ENCODE measurements at places on chromosomes 16 and 17.

DNA sequence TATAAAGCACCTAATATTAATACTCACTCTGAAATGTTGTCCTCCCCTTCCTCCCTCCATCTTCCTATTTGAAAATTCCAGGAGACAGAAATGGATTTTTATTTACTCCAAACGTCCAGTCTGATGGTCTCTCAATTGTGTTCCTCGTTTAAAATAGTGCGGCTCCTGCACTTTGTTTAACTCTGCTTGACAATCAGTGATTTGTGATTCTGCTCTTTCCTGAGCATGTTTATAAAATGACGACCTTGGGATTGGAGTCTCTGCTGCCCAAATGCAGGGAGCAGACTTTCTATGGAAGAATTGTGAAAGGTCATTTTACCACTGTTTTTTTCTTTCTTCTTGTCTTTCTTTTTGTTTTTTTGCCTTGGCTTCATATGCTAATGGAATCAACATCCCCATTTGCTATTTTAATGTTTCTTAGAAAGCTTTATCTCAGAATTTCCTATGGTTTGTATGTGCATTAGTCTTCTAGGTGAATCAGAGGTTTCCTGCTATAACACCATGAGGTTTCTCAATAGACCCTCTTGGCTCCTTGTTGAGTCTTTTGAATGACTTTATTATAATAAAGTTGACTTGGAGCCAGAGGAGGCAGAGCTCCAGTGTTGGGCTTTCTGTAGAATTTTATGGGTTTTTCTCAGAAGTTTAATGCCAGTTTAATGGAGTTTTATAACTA is 376.5 kb downstream of the CDH11 start:
- no peak for DNase-seq

- DNase-seq: no peak
Measured at GRCh38 chr16:31001507-31002249, 8.8 kb downstream of the STX1B start.

- no peak for DNase-seq
Measured at GRCh38 chr17:3905017-3905520, 11.2 kb downstream of the P2RX1 start.

GRCh38 chr17:15942207-15942833 is 2.6 kb upstream of the ADORA2B start:
- no peak for DNase-seq

DNA sequence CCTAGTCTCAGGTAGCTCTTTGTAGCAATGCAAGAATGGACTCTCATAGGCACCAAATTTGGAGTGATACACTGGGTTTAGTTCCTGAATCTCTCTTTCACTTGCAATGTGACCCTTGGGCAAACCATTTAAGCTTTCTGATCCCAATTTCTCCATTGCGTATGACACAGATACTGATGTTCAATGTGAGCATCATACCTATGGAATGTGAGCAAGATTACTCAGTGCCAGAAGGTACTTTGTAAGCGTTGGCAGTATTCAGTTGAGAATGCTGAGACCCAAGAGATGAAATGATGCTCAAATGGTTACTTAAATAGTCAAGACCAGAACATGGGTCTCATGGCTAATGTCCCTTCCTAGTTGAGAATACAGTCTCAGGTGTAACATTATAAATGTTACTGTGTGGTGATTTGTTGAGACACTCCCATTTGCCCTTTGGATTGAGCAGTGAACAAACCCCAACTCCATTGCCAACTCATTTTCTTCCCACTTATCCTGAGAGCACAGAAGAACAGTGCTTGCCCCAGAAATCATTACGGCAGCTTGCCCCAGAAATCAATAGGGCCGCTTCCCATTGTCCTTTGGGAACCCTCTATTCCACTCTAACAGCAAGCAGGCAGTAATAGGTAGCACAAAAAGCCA is 134.1 kb downstream of the SOX9 start:
- DNase-seq: no peak

DNA sequence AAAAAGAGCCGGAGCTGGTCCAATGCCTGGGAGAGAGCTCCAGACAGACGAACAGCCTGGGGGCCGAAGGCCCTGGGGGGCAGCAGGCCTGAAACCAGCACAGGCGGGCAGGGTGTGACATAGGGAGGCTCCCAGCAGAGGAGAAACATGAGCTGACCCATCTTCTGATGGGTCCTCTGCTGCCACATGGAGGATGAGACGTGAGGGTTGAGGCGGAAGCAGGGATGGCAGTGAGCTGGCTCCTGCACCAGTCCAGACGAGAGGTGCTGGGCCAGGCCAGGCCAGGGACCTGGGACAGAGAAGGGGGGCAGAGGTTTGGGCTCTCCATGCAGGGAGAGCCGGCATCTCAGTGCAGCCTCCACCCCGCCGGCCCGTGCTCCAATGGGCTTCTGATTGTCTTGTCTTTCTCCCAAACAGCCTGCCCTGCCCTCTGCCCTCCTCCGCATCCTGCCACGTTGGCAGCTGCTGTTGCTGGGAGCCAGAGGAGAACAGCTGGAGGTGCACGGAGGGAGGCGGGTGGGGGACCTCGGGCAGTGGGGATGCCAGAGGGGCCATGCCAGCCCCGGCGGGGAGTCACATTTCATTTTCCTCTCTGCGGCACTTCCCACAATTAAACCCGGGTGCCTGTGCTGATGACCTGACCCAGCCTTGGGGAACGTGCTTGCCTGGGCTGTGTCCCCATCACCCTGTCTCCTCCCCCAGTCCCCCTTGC is 139.1 kb upstream of the GSE1 start:
- no peak for DNase-seq

DNA sequence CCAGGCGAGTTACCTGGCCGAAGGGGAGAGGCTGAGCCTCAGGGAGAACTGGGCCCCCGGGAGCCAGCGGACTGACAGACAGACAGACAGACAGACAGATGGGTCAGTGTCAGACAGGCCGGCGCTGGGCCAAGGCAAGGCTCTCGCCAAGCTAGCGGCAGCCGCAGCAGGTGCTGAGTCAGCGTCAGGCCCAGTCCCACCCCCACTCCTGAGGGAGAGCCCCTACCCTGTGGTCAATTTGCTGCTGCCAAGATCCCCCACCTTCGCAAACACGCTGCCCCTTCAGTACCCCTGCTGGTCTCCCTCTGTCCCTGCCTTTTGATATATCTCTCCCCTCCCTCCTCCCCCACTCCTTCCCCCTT is 1.5 kb downstream of the FGF11 start:
- DNase-seq: peak; percentile 39

DNA sequence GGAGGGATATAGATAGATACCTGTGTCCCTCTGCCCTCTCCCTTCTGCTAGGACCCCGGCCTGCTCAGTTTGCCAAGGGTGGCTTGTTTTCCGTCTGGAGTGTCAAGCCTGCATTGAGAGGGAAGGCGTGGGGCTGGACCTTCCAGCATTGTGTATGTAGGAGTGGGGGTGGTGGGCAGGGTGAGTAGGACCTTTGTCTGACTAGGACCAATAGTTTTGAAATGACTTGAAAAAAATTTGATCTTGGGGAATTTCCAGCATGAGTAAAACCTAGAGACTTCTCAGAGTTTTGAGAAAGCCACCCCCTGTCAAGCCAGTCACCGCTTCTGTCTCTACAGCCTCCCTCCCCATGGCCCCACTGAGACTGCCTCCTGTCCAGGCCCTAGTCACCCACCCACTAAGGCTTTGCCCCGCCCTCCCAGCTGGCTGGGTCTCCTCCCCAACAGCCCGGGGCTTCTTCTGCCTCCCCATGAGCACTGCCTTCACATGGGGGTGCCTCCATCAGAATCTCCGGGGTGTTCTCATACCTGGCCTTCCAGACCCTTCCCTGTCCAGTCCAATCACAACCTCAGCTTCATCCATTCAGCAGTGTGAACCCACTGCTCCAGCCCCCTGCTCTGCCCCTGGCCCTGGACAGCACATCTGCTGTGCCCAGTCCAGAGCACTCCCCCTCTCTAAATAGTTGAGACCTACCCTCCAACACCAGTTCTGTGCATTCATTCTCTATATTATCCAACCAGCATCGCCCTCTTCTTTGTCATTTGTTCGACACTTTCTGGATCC is 207.0 kb downstream of the MSI2 start:
- peak; percentile 91 for DNase-seq

- no peak for DNase-seq
Measured at GRCh38 chr16:49534901-49535610, 161.5 kb downstream of the C16orf78 start.

- peak; percentile 79 for DNase-seq
Measured at GRCh38 chr16:9008601-9009260, 45.0 kb upstream of the USP7 start.

DNA sequence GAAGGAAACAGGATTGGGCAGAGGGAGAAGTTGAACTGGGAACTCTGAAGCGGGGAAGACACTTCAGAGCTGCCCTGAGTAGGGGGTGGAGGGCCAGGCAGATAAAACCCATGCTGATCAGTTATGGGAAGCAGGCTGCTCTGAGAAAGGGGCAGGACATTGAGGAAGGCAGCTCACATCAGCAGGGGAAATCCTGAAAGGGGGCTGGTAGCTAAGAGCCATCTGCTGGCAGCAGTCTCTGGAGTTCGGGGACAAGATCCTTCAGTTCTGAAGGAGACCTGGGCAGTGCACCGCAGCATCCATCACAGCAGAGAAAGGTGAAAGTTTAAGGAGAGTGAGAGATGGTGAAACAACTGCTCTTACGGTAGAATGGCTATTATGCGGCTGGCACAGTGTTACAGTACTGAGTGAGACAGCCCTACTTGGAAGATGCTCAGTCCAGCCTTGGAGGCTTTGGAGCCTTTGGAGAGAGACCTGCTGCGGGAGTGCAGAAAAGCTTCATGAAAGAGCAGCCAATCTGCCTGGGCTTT is 5.4 kb upstream of the KIF18B start:
- DNase-seq: no peak

GRCh38 chr16:88194397-88195268 is 188.1 kb upstream of the ZNF469 start:
- DNase-seq: no peak

GRCh38 chr16:86110726-86111125 is 211.8 kb downstream of the IRF8 start:
- DNase-seq: no peak

DNA sequence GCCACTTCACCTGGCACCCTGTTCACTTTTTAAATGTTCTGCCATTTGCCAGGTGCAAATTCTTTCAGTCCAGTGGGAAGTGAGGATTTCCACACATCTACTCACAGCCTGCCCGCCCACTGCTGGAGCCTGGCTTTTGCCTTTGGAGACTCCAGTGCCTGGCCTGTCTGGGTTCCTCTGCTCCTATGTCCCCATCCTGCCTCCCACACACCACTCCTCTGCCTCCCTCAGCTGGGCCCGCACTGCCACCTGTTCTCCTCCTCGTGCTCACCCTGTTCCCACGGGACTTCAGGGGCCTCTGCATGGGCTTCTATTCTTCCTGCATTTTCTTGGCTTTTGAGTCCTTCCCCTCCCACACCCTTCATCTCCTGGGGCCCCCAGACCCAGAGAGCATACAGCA is 7.9 kb upstream of the NDRG4 start:
- no peak for DNase-seq

DNA sequence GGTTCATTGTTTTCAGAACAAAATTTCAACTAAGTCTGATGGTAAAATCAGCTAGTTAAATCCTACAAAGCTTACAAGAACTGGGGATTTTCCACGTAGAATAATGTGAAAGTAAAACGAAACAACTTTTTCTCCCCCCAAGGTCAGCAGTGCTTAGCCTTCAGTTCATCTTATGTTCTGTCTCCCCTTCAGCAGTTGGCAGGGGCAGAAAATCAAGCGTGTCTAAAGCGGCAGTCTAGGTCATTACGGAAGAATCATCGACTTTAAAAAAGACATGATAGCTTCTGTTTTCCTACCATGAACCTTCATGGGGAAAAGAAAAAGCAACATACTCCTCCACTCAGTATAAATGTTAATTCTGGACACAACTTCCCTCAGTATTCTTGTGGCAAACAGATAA is 50.7 kb downstream of the GNA13 start:
- no peak for DNase-seq

GRCh38 chr17:75828741-75829140 is 15.5 kb downstream of the UNC13D start:
- no peak for DNase-seq

GRCh38 chr17:30550512-30551273 is 73.5 kb downstream of the GOSR1 start:
- peak; percentile 12 for DNase-seq

DNA sequence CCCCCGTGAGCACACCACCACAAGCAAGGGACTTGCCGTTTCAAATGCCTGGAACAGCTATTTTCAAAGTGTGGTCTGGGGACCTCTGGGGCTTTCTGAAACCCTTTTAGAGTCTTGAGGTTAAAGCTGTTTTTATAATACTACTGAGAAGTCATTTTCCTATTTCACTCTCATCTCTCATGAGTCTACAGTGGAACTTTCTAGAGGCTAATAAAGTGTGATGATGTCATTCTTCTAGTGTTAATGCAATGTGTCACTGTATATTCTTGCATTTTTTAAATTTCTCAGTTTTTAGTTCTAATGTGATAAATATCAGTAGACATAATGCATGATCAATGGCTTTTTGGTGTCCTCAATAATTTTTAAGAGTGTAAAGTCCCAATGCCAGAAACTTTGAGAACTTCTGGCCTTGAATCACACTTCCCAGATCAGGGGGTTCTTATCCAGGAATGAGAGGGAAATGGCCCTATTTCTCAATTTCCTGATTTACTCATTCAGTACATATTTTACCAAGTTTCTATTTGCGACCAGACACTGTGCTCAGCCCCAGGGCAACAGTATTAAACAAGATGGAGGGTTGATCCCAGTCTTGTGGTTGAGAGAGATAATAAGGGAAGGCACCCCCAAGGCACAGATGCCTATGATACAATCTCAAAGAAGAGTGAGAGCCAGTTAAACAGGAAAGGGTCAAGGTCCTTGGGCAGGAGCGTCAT is 444.0 kb downstream of the HS3ST3B1 start:
- DNase-seq: no peak

- no peak for DNase-seq
Measured at GRCh38 chr16:72963533-72964315, 84.2 kb downstream of the ZFHX3 start.

- DNase-seq: no peak
Measured at GRCh38 chr17:74810699-74811485, 34.7 kb upstream of the NAT9 start.

GRCh38 chr16:62022688-62023087 is 13.6 kb downstream of the CDH8 start:
- no peak for DNase-seq

DNA sequence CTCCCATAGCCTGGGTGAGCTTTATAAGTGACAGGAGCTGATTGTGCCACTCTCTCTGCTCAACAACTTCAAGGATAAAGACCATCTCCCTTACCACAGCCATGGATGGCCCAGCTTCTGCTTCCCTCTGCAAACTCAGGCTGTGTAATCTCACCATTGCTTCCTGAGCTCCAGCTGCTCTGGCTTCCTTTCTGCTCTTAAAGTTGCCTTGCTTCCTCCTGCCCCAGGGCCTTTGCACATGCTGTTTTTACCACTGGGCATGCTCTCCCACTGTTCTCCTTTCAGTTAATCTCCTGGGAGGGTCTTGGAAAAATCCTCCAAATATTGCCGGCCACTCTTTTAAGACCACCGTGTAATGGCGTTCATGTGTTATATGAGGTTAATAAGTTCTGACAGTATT is 265.1 kb upstream of the C16orf82 start:
- DNase-seq: no peak

DNA sequence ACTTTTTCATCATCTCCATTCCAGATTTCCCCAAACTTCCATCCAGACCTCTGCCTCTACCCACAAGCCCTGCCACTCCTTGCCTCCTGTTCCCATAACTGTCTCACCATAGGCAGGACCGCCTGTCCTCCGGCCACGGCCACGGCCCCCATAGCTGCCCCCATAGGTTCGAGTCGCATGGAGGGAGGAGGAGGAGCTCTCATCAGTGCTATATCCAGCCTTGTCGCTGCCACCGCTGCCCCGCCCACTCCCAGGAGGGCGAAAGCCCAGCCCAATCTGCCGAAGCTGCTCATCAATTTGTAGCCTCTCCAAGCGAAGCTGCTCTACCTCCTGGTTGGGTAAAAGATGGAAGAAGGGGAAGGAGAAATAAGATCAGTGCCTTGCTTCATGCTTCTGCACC is 3.4 kb upstream of the SOX15 start:
- DNase-seq: peak; percentile 19

- DNase-seq: no peak
Measured at GRCh38 chr17:70375406-70375805, 206.1 kb downstream of the KCNJ2 start.
